ENCODE measurements at places on chromosomes 4 and X.

- DNase-seq: peak; percentile 10
Measured at GRCh38 chrX:49754233-49754857, 58.6 kb upstream of the PAGE1 start.

- DNase-seq: no peak
Measured at GRCh38 chr4:37964734-37965457, 4.7 kb downstream of the PTTG2 start.

DNA sequence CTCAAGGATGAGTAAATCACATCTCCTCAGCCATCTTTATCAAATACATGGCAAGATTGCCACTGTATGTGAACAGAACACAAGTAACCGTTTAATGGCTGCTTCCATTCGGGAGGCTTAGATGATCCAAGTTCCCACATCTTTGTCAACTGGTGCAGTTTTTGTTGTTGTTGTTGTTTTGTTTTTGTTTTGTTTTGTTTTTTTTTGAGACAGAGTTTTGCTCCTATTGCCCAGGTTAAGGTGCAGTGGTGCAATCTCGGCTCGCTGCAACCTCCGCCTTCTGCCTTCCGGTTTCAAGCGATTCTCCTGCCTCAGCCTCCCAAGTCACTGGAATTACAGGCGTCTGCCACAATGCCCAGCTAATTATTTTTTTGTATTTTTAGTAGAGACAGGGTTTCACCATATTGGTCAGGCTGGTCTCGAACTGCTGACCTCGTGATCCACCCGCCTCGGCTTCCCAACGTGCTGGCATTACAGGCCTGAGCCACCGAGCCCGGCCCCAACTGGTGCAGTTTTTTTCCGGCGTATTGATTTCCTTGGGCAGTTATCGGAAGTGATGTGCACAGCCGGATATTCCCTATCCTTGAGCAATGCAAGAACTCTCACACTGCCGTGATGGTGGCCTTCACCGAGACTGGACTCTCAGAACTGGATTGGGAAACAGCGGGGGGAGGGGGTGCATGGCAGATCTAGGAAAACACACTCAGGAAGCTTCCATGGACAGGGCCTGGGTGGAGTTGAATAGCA lies 29.2 kb upstream of the TRIM2 start:
- DNase-seq: no peak

DNA sequence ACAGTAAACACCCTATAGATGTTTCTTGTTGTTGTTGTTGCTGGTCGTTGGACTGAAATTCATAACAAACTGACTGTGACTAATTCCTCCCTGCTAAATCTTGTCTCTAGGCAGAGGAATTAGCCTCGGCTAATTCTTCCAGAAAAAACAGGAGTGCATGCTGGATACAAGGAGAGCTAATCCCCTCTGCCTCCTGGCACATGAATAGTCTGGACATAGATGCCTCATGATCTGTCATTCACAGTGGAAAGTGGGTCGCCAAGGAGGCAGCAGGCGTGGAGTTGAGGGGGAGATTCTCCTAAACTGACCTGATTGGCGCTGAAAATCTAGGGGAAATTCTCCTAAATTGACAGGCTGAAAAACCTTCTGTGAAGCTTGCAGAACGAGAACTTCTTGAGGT lies 220.1 kb downstream of the DCTD start:
- DNase-seq: no peak

GRCh38 chr4:99324979-99325378 lies 3.8 kb upstream of the ADH1B start:
- no peak for DNase-seq

DNA sequence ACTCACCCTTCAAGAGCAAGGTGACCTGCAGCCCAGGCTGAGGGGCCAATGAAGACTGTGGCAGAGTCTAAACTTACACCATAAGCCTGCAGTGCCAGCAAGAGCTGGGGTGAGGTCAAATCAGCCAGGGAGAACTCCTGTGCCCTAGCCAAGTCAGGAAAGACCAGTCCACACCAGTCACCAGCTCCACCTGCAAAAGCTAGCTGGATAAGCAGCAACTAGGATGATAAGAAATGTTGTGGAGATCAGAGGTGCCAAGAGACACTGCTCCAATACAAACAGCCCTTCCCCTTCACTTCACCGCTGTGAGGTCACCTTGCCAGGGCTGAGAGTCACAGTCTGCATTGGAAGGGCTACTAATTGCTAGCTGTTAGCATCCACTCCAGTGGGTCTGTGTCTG lies 31.3 kb downstream of the NIPAL1 start:
- DNase-seq: no peak

DNA sequence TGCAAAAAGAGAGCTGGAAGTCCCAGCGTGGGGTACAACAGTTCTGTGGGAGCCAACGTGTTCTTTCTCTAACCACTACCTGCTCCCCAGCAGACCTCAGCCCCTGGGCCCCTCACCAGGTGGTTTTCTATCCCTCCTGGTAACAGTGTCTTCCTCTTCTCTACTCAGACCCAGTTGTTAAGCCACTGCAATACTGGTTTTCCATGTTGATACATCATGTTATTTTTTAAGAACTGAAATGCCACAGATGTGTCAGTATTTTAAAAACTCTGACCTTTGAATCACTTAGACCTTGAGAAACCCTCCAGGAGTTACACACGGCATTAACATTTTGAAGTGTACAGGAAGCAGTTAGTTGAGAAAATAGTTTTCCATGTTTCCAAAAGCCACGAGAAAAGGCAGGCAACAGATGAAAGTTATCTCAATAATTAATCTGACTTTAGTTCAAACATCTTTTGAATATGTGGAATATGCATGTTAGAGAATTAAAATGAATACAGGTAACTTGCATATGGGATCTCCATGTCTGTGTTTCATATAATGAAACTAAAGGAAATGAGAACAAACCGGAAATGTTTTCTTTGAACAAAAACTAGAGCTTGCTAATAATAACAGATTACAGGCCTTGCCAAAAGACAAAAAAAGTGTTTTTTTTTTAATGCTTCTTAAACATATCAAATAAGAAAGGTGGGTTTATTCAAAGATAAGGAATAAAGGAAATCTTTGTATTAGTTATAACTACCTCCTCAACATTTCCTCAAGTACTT lies 108.8 kb downstream of the ZNF827 start:
- no peak for DNase-seq

GRCh38 chr4:109752525-109752924 lies 22.7 kb upstream of the PLA2G12A start:
- no peak for DNase-seq

DNA sequence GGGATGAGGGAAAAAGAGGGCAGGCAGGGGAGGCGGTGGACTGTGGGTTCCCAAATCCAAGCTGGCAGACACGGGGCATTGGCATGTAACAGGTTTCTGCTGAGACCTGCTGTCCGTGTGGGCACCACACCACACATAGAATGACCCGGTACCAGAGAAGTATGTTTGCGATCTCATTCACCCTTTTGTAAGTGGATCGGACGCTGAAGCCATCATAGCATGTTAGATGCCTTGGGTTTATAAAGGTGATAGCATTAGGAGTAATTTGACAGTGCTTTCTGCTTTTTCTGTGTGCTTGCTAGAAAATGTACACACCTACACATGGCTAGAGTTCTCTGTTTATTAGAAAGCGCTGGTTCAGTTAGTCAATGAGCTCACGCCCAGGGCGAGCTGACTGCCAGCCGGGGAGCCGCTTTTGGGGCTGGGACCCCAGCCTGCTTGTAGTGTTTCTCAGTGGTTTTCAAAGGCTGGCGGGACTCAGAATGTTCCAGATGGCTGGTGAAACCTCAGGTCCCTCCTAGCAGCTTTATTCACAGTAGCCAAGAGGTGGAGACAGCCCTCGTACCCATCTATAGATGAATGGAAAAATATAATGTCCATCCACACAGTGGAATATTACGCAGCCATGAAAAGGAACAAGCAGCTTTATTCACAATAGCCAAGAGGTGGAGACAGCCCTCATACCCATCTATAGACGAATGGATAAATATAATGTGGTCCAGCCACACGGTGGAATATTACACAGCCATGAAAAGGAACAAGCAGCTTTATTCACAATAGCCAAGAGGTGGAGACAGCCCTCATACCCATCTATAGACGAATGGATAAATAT lies 579 bp downstream of the IL3RA start:
- DNase-seq: no peak

GRCh38 chrX:37485429-37485828 lies 86.0 kb upstream of the LANCL3 start:
- DNase-seq: no peak

DNA sequence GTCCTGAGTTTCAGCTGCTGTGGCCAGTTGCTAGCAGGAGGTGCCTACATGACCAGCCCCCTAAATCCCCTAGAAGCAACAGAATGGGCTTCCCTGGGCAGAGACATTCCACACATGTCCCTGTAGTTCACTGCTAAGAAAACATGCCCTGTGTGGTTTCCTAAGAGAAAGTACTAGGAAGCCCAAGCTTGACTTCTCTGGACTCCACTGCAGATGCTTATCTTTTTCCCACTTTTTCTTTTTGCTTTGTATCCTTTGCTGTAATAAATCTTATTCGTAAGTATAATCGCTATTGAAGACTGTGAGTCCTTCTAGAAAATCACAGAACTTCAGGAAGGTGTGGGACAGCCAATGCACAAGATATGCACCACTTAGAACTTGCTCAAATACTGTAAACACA lies 15.6 kb downstream of the RPGR start:
- no peak for DNase-seq

GRCh38 chrX:106802388-106803275 lies at the start of gene TBC1D8B:
TBC1D8B (plus strand) TSS chrX:106802673; CDS start chrX:106802854, 181 bp downstream.
- no peak for DNase-seq

DNA sequence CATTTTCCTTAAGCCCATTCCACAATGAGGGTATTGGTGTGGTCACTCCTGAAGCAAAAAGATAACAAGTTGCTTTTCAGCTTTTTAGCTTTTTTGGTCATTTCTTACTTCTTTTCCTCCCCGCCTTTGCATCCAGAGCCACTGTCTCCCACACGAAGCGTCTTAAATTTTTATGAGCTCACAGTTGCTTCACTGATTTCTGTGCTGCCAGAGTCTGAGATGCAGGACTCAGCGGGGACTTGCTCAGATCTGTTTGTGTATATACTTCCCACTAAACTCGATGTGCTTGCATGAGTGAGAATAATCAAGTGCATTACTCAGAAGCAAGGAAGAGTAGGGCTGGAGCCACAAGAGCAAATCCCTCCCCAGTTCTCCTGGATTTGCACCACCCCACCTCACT lies 80.2 kb upstream of the FHL1 start:
- no peak for DNase-seq

- no peak for DNase-seq
Measured at GRCh38 chrX:109629310-109629709, 4.3 kb upstream of the KCNE5 start.

DNA sequence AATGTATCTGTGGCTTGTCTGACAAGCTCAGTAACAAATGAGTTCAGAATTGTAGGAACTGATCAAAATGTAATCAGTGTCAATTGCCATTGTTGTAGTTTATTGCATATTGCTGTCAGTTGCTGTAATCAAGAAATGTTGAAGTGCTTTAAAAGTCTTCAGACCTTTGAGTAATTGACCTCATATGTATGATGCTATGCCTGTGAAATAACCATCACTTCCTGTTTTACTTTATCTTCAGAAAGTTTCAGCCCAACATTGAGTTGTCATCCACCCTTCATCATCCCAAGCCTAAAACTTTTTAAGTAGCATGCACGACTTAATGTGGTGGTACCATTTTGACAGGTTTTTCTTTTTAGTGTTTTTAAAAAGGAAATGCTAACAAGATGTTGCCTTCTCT lies 212.4 kb downstream of the ARHGAP10 start:
- DNase-seq: no peak

DNA sequence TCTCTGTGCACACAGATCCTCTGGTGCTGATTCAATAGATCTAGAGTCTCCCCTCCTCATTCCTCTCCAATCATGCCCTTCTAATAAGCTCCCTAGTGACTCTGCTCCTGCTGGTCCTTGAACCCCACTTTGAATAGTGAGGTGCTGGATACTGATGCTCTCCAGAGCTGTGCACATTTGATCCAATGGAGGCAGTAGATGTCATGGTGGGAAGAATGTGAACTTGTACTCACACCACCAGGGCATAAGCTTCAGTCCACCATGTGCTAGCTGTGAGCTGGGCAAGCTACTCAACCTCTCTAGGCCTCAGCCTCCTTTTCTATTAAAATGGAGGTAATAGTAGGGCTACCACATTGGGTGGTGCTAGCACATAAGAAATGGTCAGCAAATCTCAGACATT lies 241.1 kb downstream of the SPATA18 start:
- no peak for DNase-seq

- no peak for DNase-seq
Measured at GRCh38 chr4:3701736-3702560, 64.2 kb upstream of the ADRA2C start.

DNA sequence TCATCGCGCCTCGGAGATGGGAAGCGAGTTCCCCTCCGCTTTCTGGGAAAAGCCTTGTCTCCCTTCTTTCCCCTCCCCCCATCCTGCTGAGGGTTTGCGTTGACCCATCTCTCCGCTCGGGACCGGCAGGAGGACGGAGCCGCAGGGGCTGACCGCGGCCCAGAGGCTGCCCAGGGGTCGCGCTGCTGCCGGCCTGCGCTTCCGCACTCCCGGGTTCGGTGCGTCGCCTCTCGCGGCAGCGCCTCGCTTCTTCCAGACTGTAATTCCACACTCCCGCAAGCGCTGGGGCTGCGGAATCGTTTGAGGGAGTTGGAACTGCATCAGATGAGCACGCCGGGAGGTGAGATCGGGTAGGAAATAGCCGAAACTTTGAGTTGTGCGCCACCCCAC lies 88.3 kb downstream of the BCOR start:
- no peak for DNase-seq

DNA sequence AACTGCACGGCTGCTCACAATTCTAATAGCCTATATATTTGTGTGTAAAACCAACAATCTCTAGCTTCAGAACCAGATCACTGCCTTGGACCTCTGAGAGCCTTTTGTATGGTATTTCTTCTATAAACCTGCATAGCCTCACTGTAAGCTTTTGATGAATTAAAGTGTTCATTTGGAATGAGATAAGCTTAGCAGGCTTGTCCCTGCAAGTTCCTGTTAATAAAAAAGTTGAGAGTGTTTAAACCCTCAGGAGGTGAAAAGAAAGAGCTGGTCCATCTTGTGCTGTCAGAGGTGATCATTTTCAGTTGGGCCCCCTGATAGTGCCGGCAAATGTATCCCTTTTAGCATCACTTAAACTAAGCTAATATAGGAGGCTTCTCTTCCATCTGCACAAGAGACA lies 191.8 kb downstream of the GPC3 start:
- DNase-seq: no peak

GRCh38 chr4:151408380-151408629 lies 671 bp upstream of the FHIP1A start:
- DNase-seq: no peak

DNA sequence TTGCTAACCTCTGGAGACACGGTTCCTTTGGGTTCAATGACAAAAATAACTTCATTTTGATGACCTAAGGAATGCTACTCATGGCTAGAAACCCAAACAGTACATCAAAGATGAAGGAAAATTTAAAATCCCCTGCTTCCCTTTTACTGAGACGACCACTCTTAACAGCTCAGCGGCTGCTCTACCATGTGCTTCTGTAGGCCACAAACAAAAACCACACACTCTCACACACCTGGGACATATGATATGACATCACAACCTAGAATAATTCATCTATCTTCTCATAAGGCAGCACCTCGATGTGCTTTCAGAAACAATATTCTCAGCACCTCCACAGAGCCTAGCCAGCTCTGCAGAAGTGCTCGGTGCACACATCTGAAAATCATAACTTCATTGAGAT lies 34.7 kb downstream of the ABLIM2 start:
- DNase-seq: no peak

- no peak for DNase-seq
Measured at GRCh38 chrX:120752431-120753082, 122.7 kb upstream of the C1GALT1C1 start.
